ENCODE measurements at places on chromosomes 3 and 15.

GRCh38 chr3:72335458-72336095, 512.7 kb downstream of the SHQ1 start:
- no peak for DNase-seq

GRCh38 chr15:85491691-85492090, 111.3 kb downstream of the AKAP13 start:
- DNase-seq = no peak

GRCh38 chr3:72426618-72427397, 421.4 kb downstream of the SHQ1 start:
- no peak for DNase-seq

GRCh38 chr3:147379651-147380050, 26.7 kb downstream of the ZIC4 start:
- no peak for DNase-seq

DNA sequence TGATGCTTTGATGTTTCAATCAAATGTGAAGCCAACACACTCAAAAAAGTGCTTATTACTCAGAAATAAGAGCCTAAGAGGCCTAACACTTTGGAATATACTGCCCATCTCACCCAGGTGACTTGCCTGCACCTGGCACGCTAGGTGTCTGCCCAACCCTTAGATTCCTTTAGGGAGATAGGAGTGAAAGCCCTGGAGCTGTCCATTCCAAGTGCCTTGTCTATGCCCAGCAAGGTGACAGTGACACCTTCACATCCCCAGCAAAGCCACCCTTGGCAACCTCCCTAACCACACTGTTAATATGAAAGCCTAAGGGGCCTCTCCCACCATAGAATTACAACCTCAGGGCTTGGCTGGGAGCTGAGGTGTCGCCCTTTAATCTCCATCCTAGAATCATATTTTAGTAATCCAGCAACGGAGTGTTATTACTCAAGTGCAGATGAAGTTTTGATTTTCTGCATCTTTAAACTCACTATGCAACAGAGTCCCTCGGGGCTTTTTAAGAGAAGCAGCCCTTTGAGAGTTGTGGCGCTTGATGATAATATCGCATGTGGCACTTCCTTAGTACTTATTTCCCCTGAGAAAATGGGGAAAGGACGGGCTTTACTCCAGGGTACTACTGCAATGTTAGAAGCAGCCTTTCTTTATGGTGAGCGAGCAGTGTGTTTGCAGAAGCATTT, 24.8 kb downstream of the ATP10A start:
- DNase-seq = no peak
